ENCODE measurements at places on chromosomes 7 and 10.

GRCh38 chr10:58968389-58968755, 208.1 kb upstream of the PHYHIPL start:
- no peak for DNase-seq

DNA sequence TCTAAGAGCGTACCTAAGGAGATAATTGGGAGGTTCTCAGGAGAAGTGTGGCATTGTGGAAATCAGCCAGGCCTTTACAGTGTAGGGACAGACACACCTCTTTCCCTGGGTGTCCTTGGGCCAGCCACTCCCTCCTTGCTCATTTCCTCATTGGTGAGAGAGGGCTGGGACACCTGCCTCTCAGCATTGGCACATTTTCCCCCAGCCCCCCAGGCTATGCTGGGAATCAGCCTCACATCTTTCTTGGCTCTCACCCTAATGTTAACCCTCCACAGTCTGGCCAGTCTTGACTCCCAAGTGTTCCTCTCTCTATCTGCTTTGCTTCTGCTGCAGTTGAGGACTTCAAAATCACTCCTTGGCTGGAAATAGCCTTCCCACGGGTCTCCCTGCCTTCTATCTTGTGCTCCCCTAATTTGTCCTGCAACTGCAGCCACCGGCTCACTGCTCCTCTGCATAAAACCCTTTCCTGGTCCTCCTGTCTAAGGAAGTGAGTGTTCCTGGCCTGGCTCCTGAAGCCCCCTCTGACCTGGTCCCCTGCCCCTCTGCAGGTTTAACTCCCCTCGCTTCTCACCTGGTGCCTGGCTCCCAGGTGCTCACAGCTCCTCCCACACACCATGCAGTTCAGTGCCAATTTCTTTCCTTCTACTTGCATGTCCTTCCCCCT, 15.8 kb downstream of the TBXAS1 start:
- DNase-seq, result no peak

GRCh38 chr10:21432266-21432665, 93.2 kb downstream of the SKIDA1 start:
- no peak for DNase-seq

DNA sequence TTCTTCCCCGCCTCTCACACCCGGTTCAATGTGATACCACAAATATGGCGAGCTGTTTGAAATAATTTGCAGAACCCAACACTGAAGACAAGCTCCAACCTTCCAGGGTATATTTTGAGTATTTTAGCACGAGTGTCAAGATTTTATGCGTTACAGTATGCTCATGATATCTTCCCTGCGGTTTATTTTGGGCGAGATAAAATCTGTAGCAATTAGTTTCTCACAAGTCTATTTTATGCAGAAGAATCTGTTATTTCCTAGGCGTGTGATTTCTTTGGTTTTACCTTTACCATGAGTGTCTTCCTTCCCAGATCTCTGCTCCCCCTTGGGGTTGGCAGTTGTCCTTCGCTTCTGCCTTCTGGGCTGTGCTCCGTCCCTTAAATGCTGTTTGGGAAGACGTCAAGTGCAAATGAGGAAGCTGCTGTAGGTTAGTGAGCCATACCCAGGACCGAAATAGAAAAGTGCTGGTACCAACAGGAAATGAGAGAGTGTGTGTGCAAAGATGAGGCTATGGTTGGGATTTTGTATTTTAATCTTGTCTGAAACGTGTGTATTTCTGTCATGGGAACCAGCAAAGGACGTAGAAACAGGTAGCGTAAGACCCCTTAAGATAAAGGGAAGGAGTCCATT, 299.8 kb downstream of the KLF6 start:
- no peak for DNase-seq

GRCh38 chr10:60952846-60953220, 8.8 kb upstream of the RHOBTB1 start:
- DNase-seq, result no peak

DNA sequence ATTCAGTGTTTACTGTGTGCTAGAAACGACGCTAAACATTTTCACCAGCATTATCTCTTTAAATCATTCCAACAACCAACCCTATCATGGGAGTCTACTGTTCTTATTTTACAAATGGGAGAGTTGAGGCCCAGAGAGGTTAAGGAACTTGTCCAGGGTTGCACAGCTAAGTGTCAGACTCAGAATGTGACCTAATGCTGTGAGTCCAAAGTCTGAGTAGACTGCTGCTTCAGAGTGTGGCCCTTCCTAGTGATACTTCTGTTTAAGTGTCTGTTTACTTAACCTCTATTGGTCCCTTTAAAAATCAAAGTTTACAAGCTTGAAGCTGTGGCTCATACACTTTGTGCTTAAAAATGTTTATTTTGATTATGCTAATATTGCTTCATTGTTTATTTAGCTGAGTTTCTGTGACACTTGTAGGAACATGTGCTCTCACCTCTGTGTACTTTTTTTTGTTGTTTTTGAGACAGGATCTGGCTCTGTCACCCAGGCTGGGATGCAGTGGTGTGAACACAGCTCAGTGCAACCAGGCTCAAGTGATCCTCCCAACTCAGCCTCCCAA, 84.4 kb upstream of the SYPL1 start:
- no peak for DNase-seq

DNA sequence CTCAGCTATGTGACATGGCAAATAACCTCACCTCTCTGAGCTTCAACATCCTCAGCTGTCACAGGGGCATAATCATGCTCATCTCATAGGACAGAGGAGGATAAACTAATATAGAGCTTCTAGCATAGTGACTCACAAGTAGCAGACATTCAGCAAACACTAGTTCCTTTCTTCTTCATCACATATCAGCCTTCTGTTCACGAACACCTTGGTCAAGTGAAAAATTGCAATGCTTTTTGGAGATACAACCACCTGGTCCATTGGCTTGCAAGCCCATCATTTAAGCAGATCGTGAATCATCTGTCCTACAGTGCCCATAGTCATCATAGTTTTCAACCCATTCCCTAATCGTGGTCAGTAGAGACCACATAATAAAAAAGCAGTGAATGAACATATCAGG, 277.9 kb upstream of the YAE1 start:
- no peak for DNase-seq

- no peak for DNase-seq
These were observed 285.0 kb downstream of the BMPER start for GRCh38 chr7:34190299-34190698.

GRCh38 chr7:36605261-36606051, 118.8 kb downstream of the AOAH start:
- no peak for DNase-seq

DNA sequence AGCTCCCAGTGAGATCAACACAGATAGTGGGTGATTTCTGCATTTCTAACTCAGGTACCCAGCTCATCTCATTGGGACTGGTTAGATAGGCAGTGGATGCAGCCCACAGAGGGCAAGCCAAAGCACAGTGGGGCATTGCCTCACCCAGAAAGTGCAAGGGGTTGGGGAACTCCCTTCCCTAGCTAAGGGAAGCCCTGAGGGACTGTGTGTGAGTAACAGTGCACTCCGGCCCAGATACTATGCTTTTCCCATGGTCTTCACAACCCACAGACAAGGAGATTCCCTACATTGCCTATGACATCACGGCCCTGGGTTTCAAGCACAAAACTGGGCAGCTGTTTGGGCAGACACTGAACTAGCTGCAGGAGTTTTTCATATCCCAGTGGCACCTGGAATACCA, 62.8 kb downstream of the PPP1R3A start:
- no peak for DNase-seq

DNA sequence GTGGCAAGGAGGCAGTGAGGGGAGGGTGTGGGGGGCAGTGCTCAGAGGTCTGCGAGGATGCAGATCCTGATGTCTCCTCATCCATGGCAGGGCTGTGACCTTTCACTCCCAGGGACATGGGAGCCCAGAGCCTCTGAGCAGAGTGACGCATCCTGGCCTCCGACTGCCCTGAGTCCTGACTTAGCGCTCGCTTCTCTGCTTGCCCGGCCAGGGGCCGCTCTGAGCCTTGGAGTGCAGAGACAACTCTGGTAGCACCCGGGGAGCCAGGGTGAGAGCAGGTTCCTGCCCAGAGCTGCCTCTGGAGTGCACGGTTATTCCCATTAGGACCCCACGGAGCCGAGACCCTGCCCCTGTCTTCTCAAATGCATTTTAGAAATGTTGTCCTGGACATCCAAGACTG, 188.0 kb downstream of the TCERG1L start:
- DNase-seq, result no peak

- DNase-seq, result no peak
These were observed 5.3 kb upstream of the PILRA start for GRCh38 chr7:100367676-100368613.

GRCh38 chr10:111137587-111137986, 60.8 kb downstream of the ADRA2A start:
- DNase-seq, result no peak

DNA sequence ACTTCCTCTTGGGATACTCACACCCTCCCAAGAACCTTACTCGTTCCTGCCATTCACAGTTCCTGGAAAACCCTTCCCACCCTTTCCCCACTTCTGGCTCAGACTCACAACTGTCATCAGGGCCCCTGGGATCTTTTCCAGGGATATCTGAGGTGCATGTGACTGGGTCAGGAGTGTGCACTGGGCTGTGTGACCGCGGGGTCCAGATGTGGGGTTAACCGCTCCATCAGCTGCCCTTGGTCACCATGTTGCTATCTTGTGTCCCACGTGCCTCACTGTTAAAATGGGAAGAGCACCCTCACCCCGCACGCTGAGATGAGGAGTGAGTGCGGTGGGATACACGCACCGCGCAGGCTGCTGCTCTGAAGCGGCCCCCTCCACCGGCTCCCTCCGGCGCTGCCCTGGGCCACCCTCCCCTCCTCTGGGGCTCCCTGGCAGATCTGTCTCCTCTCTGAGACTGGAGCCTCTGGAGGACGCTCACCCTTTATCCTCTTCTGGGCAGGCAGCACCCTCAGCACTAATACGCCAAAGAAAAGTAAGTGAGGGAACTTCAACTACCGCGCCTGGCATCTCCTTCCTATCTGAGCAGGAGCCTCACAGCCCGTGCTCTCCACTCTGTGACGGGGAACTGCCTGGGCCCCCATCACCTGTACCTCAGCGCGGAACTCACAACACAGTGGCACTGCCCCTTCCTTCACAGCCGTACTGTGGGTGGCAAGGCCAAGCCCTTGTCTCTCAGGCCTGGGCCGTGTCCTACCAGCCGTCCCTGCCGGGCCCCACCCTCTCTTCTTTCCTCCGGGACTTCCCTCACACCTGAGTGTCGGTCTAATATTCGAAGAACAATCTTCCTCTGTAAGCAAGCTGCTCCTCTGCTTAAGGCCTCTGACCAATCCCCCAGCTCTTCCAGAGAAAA, 15.6 kb downstream of the COBL start:
- no peak for DNase-seq

DNA sequence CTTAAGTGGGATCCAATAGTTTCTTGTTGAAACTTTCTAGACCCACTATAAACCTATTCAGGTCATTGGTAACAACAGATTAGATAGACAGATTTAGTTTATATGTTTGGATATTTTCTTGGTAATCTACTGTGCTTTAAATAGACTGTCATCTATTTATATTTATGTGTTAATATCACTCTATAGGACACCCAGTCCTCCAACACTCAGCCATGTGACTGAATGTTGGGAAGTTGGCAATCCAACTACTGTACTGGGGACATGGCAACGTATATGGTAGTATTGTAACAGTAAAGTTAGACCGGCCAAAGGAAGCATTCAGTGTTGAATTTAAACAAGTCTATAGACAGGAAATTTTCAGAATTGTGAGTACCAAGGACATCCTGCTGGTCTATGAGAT, 42.6 kb upstream of the HECTD2 start:
- DNase-seq, result no peak

Data from neural crest cell (in vitro differentiated cells).